Fibroblast of pulmonary artery (primary cell): ENCODE measurements at places on chromosomes 12 and 14.

GRCh38 chr14:29299372-29299771, 532.8 kb downstream of the FOXG1 start:
- no peak for DNase-seq

- no peak for DNase-seq
These were observed 2.0 kb upstream of the SOS2 start for GRCh38 chr14:50233166-50233950.

DNA sequence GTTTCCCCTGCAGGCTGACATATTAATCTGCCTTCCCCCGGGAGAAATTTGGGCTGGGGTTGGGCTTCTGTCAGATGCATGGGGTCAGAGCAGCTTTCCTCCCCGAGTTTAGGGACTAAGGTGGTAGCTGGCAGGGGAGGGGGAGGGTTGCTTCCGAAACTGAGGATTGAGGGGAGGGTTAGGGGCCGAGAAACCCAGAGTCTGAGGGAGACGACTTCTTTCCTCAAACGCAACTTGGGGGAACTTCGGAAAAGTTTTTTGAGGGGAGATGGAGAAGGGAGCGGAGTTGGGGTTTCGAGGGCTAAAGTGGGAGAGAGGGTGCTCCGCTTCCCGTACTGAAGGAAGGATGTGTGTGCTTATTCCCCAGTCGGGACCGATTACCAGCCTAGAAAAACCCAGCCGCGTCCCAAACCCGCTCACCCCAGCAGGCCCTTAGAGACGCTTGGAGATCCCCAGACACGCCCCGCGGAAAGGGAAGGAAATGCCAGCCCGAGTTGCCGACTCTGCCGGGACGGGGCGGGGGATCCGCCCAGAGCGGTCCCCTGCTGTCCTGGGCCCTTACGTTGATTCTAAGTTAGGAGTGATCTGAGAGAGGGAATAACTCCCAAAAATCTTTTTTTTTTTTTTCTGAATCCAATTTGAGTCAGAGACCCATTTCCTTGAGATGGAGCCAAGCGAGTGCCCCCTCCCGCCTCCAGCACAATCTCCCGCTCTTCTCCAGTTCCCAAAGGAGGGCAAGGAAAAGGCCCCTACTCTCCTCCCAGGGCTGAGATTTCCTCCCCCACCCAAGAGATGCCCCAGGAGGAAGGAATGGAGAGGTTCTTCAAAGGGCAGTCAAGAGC, 61.9 kb downstream of the SMUG1 start:
- no peak for DNase-seq

DNA sequence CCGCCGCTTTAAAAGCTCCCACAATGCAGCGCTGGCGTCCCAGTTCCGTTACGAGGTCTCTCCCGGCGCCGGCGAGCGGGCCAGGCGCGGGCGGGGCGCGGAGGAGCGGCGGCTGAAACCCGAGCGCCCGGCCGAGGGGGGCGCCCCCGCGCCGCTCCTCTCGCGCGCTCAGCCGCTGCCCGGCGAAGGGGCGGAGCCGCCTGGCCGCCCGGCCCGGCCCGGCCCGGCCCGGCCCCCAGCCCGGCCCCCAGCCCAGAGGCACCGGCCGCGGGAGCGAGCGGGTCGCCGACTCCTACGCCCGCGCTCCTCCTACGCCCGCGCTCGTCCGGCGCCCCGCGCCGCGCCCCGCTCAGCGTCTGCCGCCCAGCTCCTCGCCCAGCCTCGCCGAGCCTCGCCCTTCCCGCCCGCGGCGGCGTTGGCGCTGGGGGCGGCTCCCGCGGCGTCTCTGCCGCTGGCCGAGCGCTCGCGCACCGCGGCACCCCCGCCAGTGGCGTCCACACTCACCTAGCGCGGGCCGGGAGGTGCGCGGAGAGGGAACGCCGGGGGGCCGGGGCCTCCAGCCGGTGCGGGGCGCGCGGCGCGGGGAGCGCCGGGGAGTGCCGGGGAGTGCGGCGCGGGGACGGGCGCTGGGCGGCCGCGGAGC, at the start of gene RASSF8:
TSS of gene RASSF8 (plus strand) at position 255 of the 643 bp plus-strand sequence. CDS start 96,662 bp downstream, outside the sequence.
- peak; percentile 79 for DNase-seq

DNA sequence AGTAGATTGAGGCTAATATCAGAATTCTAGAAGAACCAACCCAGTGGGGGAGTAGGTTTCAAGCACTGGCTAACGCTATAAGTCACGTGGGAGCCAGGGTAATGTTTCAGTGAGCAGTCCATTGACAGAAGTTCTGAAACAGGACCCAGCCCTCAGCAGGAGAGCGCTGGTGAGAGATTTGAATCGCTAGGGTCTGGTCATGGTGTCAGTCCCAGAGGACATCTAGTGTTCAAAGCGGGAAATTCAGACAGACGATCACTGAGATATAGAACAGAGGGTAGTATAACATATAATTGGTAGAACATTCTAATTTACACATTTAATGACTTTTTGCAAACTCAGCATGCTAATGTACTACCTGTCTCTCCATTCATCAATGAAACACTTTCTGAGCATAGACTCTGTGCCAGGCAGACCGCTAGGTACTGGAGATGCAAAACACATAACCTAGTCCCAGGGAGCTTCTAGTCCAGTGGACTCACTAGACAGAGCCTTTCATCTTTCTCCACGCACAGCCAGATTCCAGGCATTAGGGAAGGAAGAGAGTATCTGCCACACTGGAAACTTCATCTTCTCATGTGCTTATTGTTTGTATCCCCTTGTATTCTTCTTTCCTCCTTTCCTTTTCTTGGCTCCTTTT, 35.4 kb upstream of the RNASE3 start:
- DNase-seq = peak; percentile 81

- peak; percentile 81 for DNase-seq
These were observed 8.9 kb downstream of the APAF1 start for GRCh38 chr12:98653866-98654493.

GRCh38 chr14:34237081-34237480, 225.0 kb downstream of the SPTSSA start:
- DNase-seq = no peak

GRCh38 chr12:85874031-85874461, at the start of gene NTS:
TSS of gene NTS (plus strand) at chr12:85874295. CDS start at chr12:85874404, 109 bp downstream.
- no peak for DNase-seq

DNA sequence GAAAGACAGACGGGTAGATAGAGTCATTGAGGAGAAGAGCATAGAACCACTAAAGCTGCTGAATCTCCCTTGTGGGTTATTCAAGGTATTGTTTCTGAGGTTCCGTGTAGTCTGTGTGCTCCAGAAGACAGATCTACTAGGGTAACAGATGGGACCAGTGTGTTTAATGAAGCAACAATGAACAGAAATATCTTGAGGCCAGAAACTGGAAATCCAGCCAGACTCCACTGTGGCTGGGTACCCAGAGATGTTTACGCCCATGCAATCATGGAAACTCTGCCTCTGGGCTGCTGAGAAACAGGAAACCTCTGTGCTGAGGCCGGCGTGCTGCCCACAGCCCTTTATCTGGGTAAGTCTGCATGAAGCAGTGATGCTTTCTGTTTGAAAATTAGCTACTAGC, 8.3 kb downstream of the PROX2 start:
- DNase-seq = peak; percentile 50

- DNase-seq = no peak
These were observed 119.8 kb downstream of the ASCL1 start for GRCh38 chr12:103077108-103077773.

DNA sequence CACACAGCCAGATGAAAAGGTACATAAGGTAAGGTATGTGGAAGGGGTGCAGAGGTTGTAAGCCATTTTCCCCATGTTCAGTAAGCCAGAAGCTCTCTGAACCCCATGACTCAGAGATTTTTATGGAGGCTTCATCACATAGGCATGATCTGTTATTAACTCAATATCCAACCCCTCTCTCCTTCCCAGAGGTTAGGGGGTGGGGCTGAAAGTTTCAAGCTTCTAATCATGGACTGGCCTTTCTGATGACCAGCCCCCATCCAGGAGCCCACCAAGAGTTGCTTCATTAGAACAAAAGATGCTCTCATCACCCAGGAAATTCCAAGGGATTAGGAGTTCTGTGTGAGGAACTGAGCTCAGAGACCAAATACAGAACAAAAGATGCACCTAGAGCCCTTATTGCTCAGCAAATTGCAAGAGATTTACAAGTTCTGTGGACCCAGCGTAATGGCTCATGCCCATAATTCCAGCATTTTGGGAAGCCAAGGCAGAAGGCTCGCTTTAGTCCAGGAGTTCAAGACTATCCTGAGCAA, 103.2 kb upstream of the DAAM1 start:
- DNase-seq = no peak

DNA sequence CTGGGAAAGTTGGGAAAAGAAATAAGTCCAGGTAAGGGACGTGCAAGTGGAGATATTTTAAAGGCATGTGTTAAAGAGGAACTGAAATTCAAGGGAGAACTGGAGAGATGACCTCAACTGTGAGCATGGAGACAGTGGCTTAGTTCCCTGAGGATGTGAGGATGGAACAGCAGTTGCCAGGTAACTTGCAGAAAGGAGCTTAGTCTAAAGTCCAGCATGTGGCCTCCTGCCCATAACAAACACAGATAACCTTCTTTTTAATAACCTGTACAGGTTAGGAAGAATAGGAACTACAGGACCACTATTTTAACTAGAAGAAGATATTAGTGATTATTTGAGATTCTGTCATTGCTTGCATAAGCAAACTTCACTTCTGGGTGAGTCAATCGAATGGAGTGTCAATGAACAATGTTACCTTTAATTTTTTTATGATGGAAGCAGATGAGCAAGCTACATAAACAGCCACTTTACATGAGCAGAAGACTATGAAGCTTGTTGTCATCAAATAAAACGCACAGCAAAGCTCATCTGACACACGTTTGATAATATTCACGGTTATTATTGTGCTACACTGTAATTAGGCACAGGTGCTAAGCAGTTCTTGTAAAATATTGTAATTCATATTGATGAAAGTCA, 291.7 kb upstream of the DDHD1 start:
- DNase-seq = no peak
